NCI-H510A (cell line): ENCODE measurements at places on chromosomes 2 and 18.

DNA sequence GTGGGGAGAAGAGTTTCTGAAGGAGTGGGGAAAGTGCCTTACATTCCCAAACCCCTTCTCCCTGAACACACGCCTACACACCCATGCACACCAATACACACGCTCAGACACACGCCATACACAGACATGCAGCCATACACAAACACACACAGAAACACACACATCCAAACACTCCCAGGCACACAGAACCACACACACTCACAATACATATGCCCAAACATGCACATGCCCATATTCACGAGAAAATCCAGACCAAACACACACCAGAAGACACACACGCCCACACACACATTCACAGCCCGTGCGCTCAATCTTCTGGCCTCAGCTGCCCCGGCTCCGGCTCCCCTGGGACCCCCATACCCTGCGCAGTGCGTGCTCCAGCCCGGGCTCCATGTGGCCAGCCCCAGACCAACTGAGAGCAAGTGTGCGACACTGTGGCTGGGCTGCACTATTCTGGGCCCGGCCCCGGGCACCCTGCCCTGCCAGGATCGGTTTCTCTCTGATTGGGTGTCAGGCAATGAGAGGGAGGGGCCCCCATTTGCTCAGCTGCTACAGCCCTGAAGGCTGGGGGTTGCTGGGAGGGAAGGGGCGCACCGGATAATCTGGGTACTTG lies at the start of gene PRKAG3:
TSS of gene PRKAG3 (minus strand) at position 426 of the 613 bp plus-strand sequence.
- DNase-seq, result no peak

- DNase-seq, result no peak
Observed at GRCh38 chr2:220969348-220969747, 602.8 kb downstream of the EPHA4 start.

DNA sequence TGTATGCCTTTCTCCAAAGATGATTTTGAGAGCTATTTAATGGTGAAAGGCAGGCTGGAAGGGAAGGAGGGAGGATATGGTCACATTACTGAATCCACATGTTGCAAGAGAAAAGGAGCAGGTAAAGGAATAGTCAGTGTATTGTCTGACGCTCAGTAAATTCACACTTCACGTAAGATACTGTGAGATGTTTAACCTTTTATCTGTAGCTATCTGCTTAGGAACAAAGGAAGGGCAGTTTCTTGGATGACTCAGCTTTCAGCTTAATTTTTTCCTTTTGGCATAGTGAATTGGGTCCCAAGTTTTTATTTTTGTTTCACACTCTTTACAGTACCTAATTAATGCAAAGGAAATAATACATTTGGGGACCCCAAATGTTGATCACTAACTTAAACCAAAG lies 96.2 kb downstream of the PMS1 start:
- no peak for DNase-seq

DNA sequence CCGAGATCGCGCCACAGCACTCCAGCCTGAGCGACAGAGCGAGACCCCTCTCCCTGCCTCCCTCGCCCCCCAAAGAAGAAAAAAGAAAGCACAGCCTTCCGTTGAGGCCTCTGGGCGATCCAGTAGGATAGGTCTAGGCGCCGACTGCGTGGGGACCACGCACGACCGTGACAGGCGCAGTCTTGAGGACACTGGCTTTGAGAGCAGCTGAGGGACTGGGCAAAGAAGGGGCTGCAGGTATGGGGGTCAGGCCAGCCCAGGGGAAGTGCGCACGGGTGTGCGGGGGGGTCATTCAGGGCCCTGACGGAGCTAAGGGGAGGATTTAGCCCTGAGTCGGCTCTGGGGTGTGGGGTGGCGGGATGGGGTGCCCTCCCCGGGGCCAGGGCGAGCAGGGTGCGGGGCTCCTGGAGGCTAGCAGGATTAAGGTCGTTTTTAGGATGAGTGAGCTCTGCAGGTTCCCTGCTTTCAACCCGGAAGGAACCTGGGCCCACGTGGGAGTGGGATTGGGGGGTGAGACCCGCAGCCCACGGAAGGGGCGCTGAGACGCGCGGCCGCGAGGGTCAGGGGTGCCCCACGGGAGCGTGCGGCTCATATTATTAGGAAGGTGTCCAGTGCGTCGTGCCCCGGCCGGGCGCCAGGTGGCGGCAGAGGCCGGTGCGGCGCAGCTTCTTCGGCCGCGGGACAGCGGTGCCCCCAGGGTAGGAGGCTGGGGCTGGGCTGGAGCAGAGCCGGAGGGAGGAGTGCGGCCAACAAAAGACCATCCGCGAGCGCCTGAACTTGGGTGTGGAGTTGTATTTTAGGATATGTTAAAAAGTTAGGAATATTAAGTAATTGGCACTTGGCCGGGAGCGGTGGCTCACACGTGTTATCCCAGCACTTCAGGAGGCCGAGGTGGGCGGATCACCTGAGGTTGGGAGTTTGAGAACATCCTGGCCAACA lies 20.5 kb upstream of the ZNF236 start:
- peak; percentile 40 for DNase-seq

DNA sequence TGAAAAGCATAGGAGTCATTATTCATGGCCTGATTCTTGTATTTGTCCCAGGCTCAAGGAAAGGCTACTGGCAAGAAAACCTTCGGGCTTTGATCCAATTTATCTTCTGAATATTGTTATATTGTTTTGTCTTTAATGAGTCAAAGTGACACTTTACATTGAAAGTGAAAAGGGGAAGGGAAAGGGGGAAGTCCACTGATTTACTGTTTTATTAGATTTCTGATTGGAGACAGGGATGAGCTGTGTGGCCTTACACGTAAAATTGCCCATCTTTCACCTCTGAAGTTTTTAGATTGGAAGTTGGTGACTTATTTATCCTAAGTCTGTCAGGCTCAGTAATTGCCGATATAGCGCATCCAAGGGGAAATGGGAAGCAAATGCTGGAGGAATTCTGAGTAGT lies 843.8 kb upstream of the LRRTM1 start:
- no peak for DNase-seq

DNA sequence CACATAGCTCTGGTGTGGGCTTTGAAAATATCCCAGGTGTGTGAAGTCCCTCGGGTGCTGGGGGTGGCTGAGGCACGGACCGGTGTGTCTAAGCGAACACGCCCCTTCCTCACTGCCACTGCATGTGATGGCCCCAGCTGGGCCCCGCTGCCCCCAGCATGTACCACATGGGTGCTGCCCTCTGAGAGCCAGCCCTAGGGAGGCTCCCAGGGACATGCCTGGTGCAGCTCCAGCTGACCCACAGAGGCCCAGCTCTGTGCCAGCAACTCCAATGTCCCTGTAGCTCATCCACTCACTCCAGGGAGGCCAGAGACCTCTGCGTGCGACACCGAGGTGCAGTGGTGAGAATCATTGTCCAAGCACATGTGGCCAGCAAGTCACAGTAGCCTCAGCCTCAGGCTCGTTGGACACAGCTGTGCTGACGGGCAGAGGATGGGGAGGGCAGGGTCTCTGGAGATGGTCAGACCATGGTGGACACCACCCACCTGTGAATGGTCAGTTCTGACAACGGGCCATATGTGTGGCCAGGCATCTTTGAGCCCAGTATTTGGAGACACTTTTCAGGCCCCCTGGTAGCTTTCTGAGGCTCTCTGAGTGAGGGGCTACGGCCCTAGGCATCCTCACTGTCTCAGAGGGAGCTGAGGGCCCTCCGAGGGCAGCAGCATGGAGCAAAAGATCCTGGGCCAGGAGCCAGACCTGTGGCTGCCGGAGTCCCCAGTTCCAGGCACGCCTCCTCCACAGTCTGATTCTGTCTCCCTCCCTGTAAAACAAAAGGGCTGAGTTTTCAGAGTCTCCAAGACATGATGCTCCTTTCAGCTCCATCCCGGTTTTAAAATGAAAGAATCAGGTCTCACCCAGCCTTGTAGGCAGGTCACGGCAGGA lies 220.7 kb downstream of the NDUFA10 start:
- DNase-seq, result no peak

DNA sequence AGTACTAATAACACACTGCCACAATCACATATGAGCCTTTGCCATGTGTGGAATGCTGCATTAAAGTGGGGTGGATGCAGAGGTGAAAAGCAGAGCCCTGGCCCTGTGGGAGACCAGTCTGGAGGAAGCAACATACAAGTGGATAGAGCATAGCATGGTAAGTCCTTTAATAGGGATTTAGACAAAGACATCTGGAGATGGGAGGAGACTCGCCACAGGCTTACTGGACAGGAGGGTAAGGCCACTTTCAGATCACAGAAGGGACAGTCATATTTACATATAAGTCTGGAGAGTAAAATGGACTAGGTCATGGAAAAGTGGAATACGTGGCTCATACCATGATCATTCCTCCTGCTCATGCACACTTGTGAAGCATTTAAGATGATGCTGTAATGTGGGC lies 84.3 kb downstream of the PPP1R1C start:
- no peak for DNase-seq

GRCh38 chr18:46678785-46679399 lies 21.9 kb upstream of the LOXHD1 start:
- no peak for DNase-seq

- no peak for DNase-seq
Observed at GRCh38 chr2:176976736-176977685, 235.6 kb upstream of the HNRNPA3 start.

DNA sequence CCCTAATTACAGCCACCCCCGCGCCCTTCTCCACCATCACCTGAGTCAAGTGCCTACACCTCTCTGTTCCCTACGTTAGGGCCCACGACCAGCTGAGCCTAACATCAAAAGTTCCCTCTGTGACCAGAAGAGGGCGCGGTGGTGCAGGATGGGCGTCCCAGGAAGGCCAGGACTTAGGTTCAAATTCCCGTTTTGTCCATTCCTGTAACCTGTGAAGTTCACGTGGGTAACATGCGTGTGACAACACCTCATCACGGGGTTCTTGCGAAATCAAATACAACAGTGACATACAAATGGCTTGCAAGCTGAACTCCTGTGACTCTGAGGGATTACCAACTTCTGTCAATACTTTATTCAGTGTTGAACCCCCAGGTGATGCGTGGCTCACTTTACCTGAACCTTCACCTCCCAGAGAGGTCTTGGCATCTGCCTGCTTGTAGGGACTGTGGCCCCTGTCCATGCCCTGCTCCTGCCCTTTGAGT lies 207.9 kb downstream of the ARL4C start:
- DNase-seq, result peak; percentile 60

GRCh38 chr2:155070489-155070888 lies 372.0 kb downstream of the KCNJ3 start:
- no peak for DNase-seq

- no peak for DNase-seq
Observed at GRCh38 chr18:70028734-70029133, 81.1 kb upstream of the CD226 start.

GRCh38 chr2:237359518-237359840 lies 54.5 kb downstream of the COL6A3 start:
- no peak for DNase-seq

GRCh38 chr2:35973737-35974132 lies 381.8 kb upstream of the CRIM1 start:
- DNase-seq, result no peak

GRCh38 chr2:187404431-187405110 lies 43.5 kb downstream of the CALCRL start:
- DNase-seq, result no peak

DNA sequence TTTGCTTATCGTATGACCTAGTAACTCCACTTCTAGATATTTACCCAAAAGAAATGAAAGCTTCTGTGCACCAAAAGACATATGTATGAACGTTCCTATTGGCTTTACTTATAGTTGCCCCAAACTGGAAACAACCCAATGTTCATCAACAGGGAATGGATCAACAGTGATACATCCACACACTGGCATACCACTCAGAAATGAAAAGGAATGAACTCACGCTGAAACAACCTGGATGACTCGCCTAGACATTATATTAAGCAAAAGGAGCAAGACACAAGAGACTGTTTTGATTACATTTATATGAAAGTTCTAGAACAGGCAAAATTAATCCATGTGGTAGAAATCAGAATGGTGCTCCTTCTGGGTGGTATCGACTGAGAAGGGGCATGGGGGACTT lies 18.9 kb downstream of the ADRA2B start:
- DNase-seq, result no peak

DNA sequence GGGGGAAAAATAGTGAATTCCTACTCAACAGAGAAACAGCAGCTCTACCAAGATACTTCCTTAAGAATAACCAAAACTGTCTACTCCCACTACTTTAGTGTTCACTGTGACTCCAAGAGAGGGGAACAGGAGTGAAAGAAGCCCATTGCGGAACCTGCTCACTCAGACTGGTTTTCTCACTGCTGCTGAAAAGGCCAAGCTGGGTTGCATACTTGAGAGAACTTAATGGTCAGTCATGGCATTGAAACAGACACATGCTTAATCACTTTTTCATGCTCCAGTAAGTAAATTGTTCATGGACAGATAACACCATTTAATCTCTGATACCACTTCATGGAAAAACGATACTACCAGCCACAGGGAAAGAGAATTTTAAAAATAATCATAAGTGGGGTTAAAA lies 35.7 kb upstream of the SLC8A1 start:
- no peak for DNase-seq

DNA sequence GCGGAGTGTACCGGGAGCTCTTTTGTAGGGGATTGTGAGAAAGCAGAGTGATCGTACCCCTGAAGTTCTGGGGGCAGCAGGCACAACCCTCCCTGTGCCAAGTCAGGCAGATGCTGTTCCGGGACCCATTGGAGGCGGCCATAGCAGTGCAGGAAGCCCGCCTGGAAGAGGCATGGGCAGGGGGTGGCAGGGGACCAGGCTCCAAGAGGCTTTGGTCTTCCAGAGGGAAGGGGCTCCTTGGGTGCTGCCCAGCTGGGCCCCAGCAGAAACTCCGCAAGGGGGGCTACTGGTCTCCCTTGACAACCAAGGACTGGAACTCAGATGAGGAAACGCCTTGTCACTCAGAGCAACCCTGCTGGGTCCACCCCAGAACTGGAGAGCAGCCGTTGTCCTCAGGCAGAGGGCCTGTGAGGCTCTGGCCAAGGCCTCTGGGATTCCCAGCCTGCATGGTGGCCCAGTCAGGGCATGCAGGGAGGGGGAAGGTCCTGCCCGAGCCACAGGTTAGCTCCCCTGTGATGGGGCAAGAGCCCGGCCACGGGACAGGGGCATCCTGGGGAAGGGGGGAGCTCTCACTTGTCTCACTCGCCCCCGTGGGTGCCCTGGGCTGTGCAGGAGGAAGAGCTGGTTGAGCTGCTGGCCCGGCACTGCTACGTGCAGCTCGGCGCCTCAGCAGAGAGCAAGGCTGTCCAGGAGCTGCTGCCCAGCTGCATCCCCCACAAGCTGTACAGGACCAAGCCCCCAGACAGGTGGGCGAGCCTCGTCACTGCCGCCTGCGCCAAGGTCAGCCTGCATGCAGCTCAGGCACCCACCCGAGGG lies 21.0 kb upstream of the GPR17 start:
- DNase-seq, result no peak

- no peak for DNase-seq
Observed at GRCh38 chr2:55418512-55419232, 984 bp downstream of the CCDC88A start.
